ENCODE measurements at places on chromosomes 11 and 22.

GRCh38 chr22:46042786-46043185 is 65.8 kb upstream of the WNT7B start:
- no peak for DNase-seq

DNA sequence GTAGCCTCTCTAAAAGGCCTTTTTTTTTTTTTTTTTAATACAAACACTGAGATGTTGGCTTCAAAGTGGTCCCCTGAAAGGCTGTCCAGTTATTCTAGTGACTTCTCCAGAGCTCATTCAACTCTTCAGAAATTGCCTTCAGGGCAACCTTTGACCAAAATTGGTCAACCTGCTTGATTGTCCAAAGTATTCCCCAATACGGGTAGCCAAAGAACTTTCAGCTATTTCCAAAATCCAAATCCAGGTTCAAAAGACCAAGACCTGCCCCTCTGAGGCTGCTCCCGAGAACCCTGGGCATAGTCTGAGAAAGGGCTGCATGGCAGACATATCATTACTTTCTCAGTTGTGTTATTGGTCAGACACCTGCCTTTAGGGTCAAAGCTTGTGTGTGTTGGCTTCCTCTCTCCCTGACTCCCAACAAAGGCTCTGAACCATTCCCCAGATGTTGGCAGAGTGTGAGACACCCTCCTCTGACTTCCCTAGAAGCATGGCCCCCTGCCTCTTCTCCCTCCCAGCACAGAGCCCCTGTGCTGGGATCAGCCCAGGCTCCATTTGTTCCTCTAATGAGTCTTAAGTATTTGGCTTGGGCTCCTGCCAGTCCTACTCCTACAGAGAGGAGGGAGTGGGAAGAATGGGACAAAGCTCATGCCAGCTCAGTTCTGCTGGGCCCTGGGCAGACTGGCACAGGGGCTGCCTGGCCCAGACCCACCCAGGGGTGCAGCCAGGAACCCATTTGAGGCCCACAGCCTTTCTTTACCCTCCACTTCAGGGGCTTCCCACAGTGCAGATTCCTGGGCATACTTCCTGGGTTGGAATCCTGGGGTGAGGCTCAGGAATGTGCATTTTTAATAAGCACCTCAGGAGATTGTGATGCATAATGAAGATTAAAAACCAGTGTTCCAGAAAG is 30.3 kb downstream of the TNKS1BP1 start:
- peak; percentile 67 for DNase-seq

DNA sequence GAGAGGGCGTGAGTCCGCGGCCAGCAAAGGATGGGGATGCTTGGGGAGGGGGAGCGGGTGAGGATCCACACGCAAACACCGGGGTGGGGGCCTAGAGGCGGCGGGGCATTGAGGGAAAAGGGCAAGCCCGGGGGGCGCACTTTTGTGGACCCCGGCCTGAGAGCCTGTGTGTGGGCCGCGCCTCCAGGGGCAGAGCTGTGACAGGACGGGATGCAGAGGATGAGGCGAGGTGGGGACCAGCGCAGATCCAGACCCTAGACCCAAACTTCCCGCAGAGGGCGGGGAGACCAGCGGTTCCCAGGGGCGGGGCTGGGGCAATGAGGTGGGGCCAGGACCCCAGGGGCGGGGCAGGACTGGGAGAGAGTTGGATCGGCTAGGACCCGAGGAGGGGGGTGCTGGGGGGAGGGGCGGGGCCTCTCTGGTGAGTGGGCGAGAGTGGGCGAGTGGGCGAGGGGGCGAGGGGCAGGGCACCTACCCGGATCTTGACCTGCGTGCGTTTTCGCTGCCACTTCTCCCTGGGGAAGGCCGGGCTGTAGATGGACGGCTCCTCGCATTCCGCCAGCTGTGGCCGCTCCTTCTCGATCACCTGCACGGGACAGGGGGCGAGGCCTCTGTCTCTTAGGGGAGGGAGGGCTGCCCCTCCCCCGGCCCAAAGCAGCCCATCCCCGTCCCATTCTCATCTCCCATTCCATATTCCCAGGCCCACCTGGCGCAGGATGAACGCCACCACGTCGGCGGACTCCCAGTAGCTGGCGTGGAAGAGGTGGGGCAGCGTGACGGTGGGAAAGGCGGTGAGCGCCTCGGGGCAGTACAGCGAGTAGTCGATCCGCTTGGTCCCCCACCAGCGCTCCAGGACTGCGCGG is 10.6 kb downstream of the PITPNM1 start:
- DNase-seq: no peak

GRCh38 chr11:91248199-91248807 is 976.3 kb upstream of the FAT3 start:
- DNase-seq: peak; percentile 32

DNA sequence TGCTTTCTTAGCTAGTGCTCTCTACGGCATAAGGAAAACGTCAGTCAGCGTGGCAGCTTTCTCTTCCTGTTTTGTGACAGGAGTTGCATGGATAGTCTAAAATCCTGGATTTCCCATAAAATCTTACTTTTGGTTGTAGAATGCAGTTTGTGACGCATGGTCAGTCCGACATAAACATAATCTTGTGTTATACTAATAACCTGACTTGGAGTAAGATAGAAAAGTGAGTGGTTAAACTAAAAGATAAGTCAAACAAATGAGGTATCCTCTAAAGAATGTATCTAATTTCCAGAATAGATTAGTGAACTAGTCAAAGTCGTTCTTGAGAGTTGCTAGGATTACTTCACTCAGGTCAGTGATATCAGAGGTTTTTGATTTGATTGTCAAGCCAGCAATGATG is 157.6 kb downstream of the PGR start:
- DNase-seq: no peak

- peak; percentile 76 for DNase-seq
These were observed 718 bp downstream of the LTBP3 start for GRCh38 chr11:65557280-65558001.

DNA sequence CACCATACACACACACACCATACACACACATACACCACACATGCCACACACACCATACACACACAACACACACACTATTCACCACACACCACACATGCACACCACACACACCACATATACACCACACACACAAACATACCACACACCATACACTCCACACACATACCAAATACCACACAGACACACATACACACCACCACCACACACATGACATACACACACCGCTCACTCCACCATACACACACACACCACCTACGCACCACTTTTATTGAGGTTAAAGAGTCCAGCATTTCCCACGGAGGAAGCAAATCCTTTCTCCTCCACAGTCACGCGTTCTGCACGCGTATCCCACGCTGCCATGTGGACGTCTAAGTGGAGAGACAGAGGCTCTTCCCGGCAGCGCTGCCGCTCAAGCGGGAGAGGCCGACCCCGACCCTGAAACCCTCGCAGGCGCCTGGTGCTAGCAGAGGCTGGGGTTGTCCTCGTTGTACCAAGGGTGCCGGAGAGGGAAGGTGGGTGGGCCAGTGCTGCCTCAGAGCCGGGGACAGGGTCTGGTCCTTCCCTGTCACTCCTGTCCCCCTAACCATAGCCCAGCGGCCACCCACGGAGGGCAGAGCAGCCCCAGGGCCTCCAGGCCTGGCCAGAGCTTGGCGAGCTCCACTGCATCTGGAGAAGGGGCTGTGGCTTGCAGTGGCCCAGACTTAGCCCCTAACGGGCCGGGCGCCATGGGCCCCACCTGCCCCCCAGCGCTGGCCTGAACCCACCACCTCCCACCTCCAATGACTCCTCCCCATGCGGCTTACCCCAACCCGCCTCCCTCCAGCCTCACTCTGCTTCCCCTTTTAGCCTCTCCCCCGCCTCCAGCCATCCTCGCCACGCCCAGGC is 1495.0 kb downstream of the BRD1 start:
- DNase-seq: no peak

- DNase-seq: no peak
These were observed 7.3 kb upstream of the ARAP1 start for GRCh38 chr11:72759468-72759985.

DNA sequence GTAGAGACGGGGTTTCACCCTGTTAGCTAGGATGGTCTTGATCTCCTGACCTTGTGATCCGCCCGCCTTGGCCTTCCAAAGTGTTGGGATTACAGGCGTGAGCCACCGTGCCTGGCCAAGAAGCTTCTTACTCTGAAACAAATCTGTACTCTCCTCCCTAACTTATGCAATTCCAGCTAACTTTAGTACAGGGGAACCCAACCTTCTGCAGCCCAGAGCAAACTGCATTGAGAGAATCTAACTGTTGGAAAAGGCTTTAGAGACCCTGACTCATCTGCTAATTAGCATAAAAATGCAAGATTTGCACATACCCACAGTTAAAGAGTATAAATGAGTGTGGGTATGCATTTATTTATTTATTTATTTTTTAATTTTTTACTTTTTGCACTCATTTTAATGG is 64.8 kb downstream of the APOL5 start:
- DNase-seq: no peak

GRCh38 chr11:11056749-11057471 is 199.1 kb upstream of the ZBED5 start:
- DNase-seq: no peak

DNA sequence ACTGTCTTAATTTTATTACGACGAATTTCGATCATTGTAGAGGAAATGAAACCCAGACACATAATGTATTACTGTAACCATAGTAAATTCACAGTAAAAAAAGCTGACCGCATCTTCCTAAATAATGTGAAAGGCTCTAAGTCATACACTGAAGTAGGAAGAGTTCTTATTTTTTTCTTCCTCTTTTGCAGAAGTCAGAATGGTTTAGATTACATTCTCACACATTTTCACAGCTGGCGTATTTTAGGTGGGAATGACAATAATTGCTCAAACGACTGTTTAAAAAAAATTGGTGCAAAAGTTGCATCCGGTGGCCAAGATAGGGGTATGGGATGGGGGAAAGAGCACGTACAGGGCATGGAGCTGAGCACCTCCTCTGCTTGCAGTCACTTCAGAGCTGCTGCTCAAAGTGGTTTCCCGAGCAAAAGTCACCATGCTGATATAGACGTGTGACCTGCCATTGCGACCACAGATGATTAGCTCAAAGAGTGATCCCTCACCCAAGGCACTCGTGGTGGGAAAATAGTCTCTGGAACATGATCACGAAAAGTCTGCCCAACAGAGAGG is 35.3 kb downstream of the MMP13 start:
- DNase-seq: no peak

DNA sequence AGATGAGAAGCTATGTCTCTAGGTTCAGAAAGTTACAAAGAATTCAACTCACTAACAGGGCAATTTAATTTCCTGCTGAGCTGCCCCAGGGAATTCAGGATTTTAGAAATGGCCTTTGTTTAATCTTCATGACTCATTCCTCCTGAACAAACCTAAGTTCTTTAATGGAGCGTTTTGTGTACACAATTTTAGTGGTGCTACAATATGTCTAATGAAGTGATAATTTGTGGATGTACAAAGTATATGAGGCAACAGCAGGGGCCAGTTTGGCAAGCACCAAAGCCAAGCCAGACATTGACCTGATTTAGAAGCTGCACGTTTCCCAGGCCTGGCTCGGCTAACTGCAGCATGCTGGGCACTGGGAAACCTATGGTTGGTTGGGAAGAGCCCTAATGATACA is 34.4 kb upstream of the HEPHL1 start:
- peak; percentile 2 for DNase-seq

DNA sequence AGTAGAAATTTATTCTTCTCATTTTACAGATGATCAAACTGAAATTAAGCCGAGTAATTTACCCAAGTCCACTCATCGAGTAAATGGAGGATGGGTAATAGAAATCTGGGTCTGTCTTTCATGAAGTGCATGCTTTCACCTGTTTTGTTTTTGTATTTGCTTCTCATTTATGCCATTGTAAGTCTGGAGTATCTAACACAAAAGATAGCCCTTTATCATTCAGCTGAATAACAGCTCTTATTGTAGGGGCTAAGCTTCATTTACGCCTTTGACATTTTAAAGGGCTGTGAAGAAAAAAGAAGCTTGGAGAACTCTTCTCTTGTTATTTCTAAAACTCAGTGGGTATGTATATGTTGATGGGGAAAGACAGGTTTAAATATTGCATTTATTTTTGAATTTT is 1196.2 kb upstream of the TENM4 start:
- DNase-seq: no peak

DNA sequence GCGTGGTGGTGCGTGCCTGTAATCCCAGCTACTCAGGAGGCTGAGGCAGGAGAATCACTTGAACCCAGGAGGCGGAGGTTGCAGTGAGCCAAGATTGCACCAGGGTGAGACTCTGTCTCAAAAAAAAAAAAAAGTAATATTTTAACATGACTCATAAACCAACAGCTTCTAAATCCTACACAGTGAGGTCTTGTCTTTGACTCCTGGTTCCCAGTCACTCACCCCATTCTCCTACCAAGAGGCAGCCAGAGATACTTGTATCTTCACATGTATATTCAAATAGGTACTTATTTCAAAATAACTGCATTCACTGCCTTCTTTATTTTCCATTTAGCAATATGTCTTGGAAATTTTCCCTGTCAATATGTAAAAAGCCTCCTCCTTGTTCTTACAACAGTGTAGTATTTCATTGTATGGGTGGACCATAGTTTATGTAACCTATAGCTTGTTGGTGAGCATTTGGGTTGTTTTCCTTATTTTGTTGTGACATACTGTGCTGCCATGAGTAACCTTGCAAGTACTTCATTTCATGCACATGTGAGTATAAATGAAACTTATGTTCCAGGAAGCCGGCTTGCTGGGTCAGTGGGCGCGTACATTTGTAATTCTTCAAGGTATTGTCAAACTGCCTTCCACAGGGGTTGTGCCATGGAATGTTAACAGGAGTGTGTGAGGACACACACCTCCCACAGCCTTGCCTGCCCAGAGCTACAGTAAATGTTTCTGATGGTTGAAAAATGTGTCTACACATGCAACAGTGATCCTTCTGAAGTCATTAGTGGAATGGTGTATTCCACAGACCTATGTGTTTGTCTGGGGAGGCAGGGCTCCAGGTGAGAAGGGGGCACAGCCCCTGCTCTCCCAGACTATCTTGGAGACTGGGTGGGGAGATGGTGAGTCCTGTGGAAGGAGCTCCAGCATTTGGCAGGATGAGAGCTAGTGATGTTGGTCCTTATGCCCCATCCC is 47.9 kb downstream of the OSBP2 start:
- no peak for DNase-seq

DNA sequence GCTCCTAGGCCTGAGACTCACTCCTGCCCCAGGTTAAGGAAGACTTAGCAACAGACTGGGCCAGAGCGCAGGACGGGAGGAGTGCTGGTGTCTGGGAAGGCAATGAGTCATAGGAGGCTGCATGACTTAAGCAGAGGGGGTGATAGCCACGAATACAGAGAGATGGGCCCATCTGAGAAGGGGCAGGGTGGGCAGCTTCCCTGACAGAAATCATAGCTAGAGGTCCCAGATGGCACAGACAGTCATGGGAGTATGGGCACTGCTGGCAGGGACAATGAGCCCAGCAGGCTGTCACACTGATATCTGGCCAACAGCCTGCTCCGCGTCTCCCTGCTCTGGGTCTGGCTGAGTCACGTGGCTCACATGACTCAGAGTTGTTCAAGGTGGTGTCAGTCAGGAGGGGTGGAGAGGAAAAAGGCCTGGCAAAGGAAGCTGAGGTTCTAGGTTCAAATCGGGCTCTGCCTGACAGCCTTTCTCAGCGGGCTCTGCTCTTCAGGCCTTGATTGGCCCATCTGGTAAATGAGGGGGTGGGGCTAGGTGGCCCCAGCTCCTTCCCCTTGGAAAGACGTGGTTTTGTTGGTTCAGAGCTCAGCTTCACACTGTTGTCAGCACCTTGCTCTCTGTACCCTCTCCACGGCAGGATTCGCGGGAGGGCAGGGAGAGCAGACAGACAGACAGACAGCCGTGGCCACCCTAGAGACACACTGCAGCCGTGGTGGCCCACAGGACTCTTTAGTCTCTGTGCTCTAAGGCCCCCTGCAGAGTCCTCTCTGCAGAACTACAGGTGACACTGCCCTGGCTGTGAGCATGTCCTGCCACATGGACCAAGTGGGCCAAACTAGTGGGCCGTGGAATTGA is 47.8 kb downstream of the DBX1 start:
- DNase-seq: peak; percentile 87
